ENCODE measurements at places on chromosomes 7 and 10. TPM values are rescaled to one million over a fixed set of nuclear protein-coding genes. Genes with fewer than 3 reads are reported as not detected.

The GIMAP7 gene
- not detected for total RNA-seq

The GPR26 gene
- total RNA-seq: not detected

The ENTPD1 gene
- 0.03 TPM for total RNA-seq

The HABP2 gene
- total RNA-seq: 0.72 TPM

The NXPH1 gene
- total RNA-seq: 0.14 TPM

The MAGI2 gene
- total RNA-seq: 0.84 TPM

The CH25H gene
- total RNA-seq: not detected

The PLCE1 gene
- 0.70 TPM for total RNA-seq

The ZPBP gene
- total RNA-seq: not detected

The KIAA1549 gene
- total RNA-seq: 0.58 TPM

The STK31 gene
- total RNA-seq: not detected

The PDZD7 gene
- total RNA-seq: 5.3 TPM

The ENKUR gene
- not detected for total RNA-seq

The ATOH7 gene
- total RNA-seq: not detected
